ENCODE measurements at places on chromosomes 1 and 21.

GRCh38 chr1:33455539-33456501 lies 16.6 kb upstream of the ZSCAN20 start:
- peak; percentile 77 for DNase-seq

DNA sequence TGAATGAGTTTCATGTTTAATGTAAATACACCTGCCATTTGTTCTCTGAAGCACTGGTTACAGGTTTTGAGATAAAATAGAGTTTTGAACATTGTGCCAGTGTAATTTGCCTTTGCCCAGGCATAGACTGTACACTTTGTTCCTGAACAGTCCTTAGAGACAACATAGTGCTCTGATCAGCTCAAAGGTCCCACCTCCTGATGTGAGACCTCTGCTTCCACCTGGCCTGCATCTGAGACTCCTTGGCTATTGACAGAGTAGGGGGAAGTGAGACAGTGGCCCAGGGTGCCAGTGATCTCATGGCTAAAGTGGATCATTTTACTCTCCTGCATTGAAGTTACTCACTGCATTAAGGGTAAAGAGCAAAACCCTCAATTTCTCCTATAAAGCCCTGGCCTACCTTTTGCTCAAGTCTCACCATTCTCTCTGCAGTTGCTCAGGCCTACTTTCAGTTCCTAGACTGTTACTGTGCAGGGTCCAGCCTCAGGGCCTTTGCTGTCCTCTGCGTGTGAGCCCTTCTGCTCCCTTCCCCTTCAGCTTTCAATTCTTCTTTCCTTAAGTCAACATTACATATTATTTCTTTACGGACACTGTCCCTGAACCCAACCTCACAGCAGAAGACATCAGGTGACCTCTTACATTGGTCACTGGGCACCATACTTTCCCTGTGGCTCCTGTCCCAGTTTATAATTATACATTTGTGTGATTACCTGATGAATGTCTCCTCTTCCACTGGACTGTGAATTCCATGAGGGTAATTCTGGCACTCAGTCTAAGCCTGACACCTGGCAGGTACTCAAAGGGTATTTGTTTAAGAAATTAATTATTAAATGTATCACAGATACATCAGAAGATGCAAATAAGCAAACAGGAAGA lies 142.9 kb downstream of the ROR1 start:
- DNase-seq, result no peak

DNA sequence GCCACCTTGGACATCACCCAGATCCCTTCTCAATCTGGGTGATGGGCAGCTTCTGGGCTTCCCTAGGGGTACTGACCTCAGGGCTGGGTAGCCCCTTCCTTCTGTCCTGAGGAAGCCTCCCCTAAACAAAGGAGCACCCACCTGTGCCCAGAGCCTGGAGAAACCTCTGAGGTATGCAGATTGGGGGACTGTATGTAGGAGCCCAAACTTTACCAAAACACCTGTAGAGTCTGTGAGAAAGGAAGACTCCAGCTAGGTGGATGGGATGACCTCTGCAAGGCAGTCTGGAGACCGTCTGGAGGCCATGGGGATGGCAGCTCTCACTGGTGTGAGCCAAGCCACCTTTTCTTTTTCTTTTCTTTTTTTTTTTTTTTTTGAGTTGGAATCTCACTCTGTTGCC lies 13.7 kb upstream of the LEFTY2 start:
- no peak for DNase-seq

GRCh38 chr1:223524930-223525451 lies 131.8 kb downstream of the CCDC185 start:
- no peak for DNase-seq

DNA sequence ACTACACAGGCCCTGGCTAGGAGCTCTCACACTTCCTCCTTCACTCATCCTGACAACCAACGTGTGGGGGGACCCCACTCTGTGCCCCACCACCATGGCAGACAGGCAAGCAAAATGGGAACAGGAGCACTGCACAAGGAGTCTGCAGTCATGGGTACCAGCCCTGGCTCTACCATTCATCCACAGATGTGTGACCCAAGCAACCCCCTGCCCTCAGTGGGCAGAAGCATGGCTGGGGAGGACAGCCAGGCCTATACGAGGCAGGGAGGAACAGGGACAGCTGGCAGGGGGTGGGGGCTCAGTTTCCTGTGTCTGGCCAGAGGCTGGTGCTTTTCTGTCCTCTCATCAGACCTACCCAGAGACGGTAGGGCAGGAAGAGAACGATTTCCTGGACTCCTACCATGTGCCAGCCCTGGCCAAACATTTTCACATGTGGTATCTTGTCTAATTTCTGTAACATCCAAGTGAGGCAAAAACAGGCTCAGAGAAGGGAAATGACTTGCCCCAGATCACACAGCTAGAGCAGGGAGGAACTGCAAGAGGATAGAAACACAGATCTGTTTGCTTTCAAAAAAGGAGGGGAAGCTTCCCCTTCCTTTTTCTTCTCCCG lies 178.0 kb downstream of the HIVEP3 start:
- no peak for DNase-seq

DNA sequence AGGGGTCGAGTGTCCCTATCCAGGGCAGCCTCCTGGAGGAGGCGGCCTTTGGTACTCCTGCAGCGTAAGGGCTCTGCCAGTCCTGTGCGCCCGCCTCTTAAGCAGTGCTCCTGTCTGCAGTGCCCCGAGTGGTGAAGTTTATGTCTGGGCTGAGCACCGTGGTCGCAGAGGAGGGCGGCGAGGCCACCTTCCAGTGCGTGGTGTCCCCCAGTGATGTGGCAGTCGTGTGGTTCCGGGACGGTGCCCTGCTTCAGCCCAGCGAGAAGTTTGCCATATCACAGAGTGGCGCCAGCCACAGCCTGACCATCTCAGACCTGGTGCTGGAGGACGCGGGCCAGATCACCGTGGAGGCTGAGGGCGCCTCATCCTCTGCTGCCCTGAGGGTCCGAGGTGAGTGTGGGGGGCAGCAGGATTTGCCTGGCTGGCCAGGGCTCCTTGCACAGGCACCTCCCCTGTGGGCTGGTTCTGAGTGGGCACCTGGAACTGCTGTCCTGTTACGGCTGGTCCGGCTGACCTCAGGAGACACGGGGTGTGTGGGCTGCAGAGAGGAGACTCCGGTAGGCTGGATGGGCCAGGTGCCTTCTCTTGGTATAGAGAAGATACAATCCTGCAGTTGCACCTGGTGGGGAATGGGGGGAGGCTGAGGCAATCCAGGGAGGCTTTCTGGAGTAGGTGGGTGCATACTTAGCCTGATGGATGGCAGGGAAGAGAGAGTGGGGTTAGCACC lies 66.8 kb downstream of the OBSCN start:
- DNase-seq, result no peak

GRCh38 chr1:2376931-2377672 lies 14.3 kb downstream of the MORN1 start:
- DNase-seq, result no peak

- no peak for DNase-seq
These were observed 26.3 kb upstream of the IL20 start for GRCh38 chr1:206839006-206839560.

DNA sequence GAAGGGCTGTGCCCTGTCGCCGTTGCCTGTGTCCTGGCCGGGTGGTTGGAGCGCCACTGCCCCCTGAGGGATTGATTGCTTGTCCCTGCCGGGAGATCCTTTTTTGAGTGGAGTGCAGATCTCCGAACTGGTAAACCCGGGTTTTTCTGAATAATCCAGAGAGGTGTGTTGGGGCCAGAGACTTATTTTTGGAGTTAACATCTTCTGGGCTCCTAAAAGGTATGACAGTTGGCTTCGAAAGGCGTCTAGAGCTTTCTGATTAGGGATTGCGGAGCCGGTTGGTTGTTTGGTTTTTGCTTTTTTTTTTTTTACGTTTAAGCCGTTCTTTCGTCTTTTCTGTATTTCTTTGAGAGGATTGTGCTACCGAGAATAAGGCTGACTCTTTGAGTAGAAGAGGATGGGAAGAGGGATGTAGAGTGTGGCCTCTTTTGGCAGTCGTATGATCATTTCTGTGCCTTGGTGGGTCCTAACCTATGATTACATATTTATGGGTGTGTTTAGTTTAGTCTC lies 756 bp downstream of the RLF start:
- DNase-seq, result no peak

DNA sequence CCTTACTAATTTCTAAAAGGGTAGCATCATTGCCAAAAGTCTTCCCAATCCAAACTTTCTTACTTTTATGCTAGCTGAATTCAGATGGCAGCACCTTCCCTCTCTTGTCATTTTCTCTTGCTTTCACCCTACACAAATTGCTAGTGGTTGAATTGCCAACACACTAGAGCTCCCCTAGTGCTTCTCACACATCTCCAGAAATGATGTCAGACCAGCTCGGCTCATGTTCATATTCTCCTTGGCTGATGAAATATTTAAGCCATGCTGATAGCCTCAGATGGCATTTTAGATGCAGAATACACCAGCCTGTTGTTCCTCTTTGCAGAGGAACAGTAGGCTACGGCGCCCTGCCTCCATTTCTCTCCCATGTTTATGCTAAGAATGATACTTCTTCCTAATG lies 256.9 kb downstream of the PTBP2 start:
- DNase-seq, result no peak

DNA sequence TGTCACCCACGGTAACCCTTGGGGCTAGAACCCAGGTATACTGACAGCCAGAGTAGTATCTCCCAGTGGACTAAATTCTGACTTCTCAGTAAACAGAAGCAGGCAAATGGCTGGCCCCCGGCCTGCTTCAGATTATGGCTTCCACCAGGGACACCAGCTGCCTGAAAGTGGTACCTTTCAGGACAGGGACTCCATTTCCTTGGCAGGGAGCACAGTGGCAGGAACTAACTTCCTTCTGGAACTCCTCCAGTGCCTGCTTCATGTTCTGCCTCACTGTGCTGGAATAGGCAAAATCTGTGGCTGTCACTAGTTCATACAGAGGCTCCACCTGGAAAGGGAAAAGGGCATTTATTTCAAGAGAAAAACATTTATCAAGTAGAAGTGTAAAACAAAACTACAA lies 32.7 kb downstream of the C8B start:
- no peak for DNase-seq

- DNase-seq, result no peak
These were observed 42.0 kb upstream of the LDLRAP1 start for GRCh38 chr1:25501235-25502058.

- no peak for DNase-seq
These were observed 14.7 kb upstream of the CD53 start for GRCh38 chr1:110857964-110858948.

GRCh38 chr1:182679684-182680083 lies 4.7 kb downstream of the RGS8 start:
- no peak for DNase-seq

DNA sequence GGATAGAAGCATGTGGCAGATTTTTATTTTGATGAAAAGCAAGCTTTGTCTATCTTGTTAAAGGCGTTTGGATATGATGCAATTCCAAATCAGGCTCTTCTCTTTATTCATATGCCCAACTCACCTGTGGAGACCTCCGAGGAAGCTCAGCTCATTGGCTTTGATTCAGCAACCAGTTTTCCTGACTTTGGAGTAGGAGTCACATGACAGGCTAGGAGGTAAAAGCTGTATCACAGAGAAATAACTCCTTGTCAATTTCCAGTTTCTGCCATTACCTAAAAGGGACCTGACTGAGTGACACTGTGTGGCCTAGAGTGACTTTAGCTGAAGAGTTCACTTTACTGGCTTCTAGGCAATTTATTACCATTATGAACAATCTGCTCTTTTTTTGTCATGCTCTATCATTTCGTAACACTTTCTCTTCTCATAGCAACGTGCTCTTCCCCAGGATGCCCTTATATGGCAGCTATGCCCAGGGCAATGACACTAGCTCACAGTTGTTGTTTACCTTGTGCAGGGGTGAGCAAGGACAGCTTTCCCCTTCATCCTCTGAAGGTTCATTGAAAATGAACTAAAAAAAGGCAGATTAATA lies 107.2 kb downstream of the KCNK1 start:
- no peak for DNase-seq

- no peak for DNase-seq
These were observed 16.3 kb upstream of the IL10 start for GRCh38 chr1:206788487-206789050.

DNA sequence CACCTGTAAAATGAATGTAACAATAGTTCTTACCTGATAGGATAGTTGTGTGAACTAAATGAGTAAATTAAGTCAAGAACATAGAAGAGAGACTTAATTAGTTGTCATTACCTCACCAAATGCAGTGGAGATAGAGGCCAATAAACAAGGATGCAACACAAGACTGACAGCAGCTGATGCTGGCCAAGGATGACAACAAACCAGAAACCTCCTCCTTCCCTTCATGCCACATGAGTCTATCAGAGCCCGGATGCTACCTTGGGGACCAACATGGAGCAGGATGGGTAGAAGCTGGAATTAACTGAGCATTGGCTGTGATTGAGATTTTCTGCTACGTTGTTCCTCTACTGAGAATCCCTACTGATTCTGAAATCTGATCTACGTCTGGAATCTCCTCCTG lies 30.3 kb upstream of the USP1 start:
- no peak for DNase-seq

GRCh38 chr1:119674835-119675289 lies 26.8 kb upstream of the ZNF697 start:
- peak; percentile 90 for DNase-seq

DNA sequence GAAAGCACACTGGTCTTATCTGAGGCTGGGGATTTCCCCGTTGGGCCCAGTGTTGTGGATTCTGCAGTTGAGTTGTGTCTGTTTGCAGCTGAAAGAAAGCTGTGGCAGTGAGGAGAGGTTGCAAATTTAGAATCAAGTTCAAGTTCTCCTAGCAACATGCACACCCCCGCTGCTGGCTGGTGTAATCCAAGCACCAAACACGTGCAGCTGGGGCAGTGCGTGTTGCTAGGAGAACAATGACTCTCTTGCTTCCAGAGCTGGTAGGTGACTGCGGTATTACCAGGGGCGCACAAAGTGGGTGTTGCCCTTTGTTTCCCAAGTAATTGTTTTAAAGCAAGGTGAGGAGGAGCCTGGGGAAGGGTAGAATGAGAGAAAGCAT lies 91.5 kb downstream of the IER5 start:
- DNase-seq, result no peak

DNA sequence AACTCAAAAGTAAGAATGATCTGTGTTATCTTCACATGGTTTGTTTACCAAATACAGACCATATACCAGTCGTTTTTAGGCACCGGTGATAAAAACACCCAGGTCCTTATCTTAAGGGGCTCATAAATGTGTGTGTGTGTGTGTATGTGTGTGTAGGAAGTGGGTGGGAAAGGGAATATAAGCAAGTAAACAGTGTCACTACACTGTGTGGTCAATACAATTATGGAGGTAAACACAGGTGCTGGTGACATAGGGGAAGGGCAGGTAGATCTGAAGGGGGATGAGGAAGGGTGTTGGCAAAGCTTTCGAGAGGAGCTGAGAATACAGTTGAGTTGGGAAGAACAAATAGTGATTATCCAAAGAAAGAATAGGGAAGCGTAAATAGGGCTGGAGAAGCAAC lies 19.1 kb upstream of the MRPS6 start:
- DNase-seq, result no peak

GRCh38 chr1:154608397-154609270 lies 648 bp upstream of the ADAR start:
- peak; percentile 37 for DNase-seq

DNA sequence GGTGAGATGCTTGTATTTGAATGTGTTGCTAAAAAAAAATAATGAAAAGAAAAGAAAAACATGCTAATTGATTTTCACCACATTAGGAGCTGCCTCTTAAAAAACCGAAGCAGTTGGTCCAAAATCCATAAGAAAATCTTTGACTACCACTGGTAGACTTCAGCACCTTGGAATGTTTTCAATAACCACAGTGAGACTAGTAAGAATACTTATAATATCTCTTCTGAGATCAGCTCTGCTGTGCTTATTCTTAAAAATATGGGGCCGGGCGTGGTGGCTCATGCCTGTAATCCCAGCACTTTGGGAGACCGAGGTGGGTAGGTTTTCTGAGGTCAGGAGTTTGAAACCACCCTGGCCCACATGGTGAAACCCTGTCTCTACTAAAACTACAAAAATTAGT lies 15.1 kb downstream of the NFYC start:
- DNase-seq, result no peak

All from RWPE1 (cell line).